ENCODE measurements at places on chromosomes 5 and 9.
A peak's percentile ranks its signal among the peaks of the same experiment; 100 is the strongest.

GRCh38 chr9:92547356-92547755, 11.6 kb upstream of the ECM2 start:
- no peak for DNase-seq

DNA sequence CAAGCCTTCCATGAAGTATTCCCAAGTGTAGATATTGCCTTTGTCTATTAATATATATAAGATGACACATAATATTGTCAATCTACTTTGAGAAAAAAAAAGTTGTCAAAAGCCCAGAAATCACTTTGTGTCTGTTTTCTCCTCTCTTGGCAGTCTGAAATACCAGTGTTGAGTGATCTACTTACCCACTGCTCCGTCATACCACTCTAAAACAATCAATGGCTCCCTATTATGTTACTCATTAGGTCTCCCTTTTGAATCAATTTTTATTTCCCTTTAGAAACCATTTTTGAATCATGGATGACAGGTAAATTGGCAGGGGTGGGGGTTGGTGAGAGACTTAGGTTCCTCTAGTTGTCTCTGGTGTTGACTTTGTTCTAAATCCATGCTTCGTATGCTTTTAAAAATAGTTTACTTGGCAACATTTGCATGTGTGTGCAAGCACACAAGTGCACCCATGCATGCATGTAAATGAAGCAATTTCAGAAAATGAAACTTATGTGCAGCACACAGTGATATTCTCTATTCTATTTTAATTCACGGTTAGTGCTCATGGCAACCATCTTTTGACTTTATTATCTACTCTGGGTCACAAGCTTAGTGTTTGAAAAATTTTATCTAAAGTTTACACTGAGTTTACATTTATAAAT, 378.9 kb downstream of the RAB3C start:
- DNase-seq, result no peak

- no peak for DNase-seq
Measured at GRCh38 chr5:111748304-111748763, 8.7 kb downstream of the NREP start.

DNA sequence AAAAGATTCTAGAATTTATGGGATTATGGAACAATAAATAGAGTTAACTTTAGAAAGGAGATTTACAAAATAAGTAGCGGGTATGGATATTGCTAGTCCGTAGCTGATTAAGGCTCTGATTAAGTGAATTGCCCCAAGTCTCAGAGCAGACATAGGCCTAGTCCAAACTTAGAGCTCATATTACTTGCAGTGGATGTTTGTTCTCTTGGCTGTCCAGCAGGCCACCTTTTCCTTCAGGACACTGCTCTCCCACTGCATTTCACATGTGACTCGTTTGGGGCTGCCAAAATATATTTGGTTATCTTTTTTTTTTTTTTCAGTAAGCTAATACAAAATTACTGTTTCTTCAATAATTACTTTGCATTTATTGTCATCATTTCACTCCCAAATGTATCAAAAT, 76.6 kb downstream of the ARRDC3 start:
- DNase-seq, result no peak

DNA sequence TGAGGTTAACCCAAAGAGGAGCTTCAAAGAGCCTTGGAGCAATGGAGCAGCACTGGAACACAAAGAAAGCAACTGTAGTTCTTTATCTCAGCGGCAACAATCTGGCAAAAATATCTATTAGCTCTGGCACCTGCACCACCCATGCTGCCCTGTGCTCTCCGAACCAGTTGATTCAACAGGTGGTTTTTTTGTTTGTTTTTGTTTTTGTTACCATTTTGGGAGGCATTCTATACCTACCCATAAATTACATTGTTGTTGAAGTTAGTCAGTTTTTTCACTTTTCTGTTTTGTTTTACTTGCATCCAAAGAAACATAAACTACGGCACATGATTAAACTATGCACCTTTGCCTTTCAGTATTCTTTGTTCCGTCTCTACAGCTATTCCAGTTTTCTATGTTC, 16.2 kb downstream of the ESM1 start:
- no peak for DNase-seq

GRCh38 chr5:143322176-143322575, 81.3 kb downstream of the NR3C1 start:
- DNase-seq, result no peak

DNA sequence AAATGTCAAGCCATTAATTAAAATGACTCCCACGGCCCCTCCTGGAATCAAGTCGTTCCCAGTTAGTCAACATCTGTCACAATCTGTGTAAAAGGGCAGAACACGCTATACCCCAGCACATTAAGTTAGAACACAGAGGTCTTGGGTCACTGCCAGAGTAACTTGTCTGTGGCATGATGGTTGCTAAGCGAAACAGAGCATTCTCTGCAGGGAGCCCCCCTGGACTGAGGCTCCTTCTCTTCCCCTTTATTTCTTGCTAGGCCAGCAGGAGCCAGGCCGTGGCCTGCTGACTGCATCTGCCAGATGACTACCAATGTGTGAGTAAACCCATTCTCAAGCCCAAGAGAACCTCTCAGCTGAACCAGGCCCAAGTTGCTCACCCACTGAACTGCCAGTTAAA, 51.9 kb upstream of the ZBED3 start:
- no peak for DNase-seq

- DNase-seq, result no peak
Measured at GRCh38 chr9:13750061-13750460, 470.6 kb upstream of the MPDZ start.

- peak; percentile 46 for DNase-seq
Measured at GRCh38 chr5:59034498-59035186, 451.8 kb downstream of the RAB3C start.

DNA sequence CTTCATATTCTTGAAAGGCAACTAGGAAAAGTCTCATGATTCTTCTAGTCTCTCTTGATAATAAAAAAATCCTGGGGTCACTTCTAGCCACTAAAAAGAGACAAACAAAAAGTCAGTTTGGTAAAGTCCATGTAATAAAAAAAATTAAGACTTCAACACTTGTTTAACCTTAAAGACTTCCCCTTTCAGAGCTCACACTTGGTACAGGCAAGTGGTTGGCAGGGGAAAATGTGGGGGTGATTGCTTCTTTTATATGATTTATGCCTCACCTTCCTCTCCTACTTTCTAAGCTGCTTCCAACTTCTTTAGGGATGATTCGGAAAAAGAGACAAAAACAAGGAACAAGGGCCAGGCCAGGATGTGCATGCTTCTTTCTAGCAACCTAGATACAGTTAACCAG, 5.1 kb upstream of the ERCC6L2 start:
- no peak for DNase-seq

DNA sequence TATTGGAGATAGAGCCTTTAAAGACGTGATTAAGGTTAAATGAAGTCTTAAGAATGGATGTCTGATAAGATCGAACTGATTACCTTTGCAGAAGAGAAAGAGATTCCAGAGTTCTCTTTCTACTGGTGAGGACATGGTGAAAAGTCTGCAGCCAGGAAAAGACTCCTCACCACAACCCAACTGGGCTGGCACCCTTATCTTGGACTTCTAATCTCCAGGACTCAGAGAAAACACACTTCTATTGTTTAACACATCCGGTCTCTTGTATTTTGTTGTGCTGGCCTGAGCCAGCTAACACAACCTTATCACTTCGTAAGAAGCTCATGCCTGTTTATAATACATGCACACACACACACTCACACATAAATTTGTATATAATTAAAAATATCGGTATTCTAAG, 489.1 kb downstream of the PRDM9 start:
- no peak for DNase-seq

- DNase-seq, result no peak
Measured at GRCh38 chr9:35915681-35916294, 6.5 kb downstream of the SPAAR start.

DNA sequence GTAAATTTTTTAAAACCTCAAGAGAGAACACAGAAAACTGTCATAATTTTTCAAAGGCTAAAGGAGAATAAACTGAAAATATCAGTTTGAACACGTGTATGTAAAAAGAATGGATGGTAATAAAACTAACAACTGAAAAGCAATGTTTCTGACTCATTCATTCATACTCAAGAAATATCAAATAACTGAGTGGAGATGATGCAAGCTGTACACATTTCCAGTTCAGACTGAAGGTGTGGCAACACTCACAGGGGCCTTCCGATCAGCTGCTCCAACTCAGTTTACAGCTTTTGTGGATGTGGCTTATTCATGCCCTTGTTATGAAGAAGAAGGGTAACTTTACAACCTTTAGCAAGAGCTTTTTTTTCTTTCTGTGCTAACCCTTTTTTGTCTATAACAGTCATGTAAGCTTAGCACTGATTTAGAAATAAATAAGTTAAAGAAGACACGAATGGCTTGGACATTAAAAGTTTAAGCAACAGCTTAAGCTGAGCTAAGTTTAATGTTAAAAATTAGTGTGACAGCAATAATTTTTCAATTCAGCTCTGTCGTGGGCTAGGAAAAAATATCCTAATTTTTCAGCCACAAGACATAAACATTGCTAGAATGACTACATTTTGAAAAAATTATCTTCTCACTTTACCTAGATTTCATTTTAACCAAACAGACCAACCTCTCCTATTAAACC, 453.5 kb downstream of the RAB3C start:
- peak; percentile 39 for DNase-seq

- no peak for DNase-seq
Measured at GRCh38 chr9:90085633-90086032, 480.8 kb downstream of the GADD45G start.

- peak; percentile 16 for DNase-seq
Measured at GRCh38 chr9:117718085-117718484, 13.9 kb downstream of the TLR4 start.

DNA sequence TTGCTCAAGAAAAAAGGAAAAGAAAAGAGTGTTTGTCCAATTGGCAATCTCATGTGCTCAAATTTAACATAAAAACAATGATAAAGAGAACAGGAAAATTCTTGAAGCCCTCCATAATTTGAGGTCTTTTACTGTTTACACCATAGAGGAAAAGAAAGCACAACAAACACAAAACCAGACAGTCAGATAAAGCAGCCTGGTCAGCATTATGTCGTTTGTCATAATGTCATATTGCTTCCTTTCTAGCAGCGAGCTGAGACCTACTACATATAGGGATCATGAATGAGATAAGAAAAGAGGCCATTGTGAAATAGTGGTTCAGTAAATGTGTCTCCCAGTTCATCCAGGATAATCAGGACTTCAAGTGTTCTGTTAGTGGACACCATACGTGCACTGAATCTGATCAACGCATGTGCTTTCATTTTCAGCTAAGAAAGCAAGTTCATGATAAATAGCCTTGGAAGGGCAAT, 64.7 kb upstream of the SELENOP start:
- no peak for DNase-seq

DNA sequence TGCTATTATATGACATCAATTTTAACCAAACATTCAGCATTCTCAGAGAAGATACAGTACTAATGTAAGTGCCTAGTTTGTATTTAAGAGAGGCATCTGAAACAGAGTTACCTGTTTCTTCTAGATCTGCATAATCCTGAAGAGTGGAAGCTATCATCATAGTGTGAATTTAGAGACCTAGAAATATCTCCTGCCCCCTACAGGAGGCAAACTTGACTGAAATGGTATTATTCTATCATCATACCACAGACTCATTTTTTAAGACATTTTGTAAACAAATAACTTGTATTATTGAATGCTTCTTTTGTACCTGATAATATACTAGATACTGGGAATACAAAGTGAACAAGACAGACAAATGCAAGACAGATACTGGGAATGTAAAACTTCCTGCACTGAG, 216.8 kb upstream of the RPS23 start:
- no peak for DNase-seq

DNA sequence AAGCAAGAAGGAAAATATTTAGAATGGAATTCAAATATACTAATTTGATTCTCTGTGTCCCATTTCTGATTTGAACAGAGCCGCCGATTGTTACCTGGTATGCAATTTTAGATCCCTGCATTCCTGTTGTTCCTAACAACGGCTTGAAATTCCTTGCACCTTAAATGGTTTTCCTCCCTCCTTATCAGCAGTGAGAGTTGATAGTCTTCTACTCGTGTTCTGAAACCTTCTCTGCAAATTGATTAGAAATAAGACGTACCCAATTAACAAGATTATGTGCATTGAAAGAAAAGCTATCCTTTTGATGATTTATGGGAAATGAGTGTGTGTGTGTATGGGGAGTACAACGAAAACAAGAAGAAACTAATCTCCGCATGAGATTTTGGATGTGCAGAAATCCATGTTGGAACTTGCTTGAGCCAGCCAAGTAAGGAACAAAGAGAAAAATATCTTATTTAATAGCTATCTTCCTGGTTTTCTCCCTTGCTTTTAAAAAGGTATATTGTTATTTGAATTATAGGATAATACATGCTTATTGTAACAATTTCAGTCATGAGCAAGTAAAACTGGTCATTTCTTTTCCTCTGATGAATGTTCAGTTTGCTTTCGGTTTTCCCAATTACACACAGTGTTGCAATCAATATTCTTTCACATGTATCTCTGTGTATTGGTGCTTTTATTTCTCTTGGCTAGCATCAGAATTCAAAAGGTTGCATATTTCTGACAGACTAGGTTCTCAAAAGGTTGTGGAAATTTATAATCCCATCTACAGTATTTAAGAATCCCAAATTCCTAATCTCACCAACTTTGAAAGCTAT, 211.1 kb upstream of the ACTBL2 start:
- DNase-seq, result no peak

- no peak for DNase-seq
Measured at GRCh38 chr9:68730570-68731235, 25.7 kb downstream of the PIP5K1B start.

DNA sequence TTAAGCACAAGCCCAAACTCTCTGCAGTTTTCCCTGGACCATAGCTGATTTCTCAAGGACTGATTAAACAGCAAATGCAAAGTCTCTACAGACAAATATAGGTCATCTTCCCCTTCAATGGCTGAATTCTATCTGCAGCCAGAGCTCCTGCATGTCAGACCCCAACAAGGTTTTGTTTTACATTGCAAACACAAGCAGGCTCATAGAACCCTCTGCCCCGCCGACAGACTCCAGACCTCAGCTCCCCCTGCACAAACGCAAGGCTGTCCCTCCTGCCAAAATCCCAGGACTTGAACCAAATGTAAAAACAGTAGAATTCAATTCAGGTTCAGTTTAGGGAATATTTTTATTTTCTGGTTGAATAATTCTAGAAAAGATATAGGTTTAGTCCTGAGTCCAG, 526.7 kb upstream of the TRPC7 start:
- DNase-seq, result no peak

- DNase-seq, result no peak
Measured at GRCh38 chr5:159826351-159827214, 89.7 kb upstream of the ADRA1B start.

DNA sequence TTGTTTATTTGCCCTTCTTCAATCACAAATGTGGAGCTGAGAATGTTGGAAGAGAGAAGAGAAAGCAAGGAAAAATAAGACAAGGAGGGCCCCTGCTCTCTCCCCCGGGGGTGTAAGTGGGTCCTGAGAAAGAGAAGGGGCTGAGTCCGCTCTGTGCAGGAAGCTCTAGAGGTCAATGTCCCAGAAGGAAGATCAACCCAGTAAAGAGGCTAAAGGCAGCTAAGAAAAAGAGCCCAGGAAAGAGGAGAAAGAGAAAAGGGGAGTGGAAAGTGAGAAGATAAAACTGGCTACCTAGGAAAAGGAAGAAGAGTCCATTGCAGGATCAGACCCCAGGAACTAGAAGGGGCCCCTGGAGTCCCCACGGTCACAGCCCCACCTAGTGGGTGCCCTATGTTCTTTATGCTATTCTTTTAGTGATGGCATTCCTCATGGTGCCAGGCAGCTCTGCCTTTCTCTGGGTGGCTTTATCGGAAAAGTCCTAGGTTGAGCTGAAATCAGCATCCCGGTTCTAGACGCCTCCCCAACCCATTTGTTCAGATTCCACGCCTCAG, 583.4 kb downstream of the ACTL7B start:
- no peak for DNase-seq

GRCh38 chr5:132896685-132897084, 23.2 kb downstream of the LEAP2 start:
- DNase-seq, result no peak

- no peak for DNase-seq
Measured at GRCh38 chr5:72314571-72315172, 5.4 kb downstream of the MRPS27 start.
